ENCODE measurements at places on chromosomes 1 and 21.

DNA sequence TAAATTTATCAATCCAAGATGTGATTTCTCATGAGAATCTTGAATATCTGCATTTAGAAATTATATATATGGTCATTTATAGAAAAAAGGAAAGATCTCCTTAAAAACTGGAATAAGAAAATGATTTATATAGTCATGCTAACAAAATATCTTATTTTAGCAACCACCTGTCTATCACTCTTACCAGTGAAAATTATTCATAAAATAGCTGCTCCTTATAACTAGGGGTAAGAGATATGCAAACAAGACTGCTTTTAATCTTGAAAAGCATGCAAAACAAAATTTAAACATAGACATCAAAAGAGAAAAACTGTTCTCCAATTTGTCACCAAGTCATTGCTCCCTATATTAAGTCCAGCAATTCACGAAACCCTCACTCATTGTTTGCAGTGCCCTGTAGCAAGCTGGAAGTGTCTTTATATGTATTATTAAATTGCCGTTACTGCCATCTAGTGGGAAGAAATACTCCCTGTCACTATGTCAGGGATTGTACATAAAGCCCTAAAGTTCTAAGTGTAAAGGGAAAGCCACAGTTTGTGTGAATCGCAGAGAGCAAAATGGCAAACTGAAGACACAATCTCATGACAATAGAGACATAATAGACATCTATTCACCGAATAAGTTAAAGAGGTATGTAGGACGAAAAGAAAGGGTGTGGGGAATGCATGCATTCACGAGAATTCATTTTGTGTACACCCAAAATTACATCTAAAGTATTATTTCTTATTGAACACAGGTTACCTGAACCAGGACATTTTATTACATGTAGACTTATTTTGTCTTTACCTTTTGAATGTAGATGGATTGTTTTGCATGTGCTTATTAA lies 600.5 kb downstream of the USP25 start:
- DNase-seq, result no peak

- no peak for DNase-seq
Observed at GRCh38 chr1:103129255-103129654, 20.9 kb upstream of the COL11A1 start.

DNA sequence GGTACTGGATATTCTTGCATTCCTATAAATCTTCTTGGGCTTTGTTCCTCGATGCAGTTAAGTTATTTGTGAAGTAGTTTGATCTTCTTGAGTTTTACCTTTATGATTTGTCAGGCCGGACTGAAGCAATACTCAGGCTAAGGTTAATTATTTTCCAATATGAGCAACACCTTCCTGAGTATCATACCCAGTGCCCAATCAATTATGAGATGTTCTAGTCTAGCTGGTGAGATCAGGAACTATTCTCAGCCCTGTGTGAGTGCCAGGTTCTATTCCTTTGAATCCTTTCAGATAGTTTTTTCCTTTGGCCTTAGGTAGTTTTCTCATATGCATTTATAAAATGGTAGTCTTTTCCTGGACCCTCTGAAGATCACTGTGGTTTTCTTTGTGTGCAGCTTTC lies 92.5 kb downstream of the SCMH1 start:
- no peak for DNase-seq

DNA sequence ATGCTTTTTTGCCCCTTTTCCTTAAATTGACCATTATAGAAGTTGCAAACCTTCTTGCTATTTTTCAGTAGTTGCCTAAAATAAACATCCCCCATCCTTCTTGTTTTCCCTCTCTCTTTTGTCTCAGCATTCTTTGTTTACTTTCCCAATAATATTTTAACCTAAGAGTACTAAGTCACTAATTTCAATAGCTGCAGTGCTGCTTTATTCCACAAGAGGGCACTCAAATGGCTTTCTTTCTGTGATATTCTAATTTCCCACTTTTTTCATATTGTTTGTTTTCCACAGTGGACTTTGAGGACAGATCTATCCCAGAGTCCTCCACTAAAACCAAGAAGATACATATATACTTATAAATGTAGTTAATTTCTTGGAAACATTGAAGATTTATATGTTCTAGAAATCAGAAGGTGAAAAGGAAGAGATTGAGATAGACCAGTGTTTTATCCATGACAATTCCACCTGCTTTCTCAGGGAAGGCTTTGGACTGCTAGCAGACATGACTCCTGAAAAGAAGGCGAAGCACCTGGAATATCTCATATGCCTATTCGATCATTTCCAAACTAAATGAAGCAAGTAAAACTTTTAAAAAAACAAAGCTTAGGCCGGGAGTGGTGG lies 104.8 kb upstream of the GRIK1 start:
- no peak for DNase-seq

GRCh38 chr1:116254776-116255175 lies 118.3 kb upstream of the ATP1A1 start:
- no peak for DNase-seq

- no peak for DNase-seq
Observed at GRCh38 chr21:16741141-16741665, 771.6 kb upstream of the CXADR start.

- DNase-seq, result no peak
Observed at GRCh38 chr1:26894263-26894662, 4.2 kb upstream of the GPN2 start.

DNA sequence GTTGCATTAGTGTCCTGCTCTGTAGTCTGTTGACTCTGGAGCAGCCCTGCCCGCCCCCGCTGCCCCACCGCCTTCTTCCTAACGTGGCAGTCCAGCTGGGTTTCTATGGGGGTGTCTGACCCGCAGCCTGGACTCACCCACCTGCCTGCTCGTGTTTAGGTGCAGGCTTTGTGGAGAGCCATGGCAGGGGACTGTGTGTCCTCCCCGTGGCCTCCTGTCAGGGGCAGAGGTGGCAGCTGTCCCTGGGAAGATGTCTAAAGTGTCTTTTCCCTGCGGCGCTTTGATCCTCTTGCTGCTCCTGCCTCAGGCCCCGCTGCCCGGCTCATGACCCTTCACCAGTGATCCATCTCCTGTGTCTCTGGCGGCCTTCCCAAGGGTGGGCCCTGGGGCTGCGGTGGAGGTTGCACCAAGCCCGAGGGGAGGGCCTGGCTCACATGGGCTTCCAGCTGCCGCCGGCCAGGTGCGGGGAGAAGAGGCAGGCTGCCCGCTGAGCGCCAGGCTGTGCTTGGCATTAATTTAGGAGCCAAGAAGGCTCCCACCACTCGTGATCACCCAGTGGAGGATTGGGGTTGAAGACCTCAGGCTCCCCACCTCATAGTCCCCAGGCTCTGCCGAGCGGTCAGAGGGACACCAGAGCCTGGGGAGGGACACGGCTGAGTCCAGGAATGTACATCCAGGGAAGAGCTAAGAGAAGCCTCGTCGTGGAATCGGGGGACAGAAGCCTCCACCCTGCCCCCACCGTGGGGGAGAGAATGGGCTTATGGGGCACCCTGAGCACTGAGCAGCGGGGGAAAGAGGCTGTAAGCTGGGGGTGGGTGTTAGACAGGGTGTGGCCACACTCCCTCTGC lies 44.1 kb downstream of the COL18A1 start:
- no peak for DNase-seq

GRCh38 chr1:67345556-67345955 lies 37.9 kb downstream of the IL12RB2 start:
- DNase-seq, result no peak

- DNase-seq, result no peak
Observed at GRCh38 chr1:183652547-183653461, at the start of gene APOBEC4. Gene APOBEC4, minus strand, starts transcription at chr1:183653316. Its CDS starts 4,535 bp downstream, at chr1:183648781.

DNA sequence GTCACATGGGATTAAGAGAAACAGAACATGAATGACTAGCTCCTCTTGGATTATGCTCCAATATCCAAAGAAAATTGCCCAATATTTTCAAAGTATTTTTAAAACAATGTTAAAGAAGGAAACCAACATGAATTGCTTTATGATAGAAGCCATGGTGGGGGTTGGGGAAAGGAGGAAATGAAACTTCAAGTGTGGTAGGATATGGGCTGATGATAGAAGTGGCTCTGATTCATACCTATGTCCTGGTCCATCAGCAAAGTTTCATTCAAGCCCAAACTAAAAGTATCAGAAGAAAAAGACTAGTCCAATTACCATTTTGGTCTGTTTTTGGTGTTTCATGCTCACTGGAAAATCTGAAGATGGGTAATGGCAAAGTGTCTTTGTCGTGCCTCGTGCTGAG lies 104.2 kb upstream of the PROX1 start:
- DNase-seq, result no peak

DNA sequence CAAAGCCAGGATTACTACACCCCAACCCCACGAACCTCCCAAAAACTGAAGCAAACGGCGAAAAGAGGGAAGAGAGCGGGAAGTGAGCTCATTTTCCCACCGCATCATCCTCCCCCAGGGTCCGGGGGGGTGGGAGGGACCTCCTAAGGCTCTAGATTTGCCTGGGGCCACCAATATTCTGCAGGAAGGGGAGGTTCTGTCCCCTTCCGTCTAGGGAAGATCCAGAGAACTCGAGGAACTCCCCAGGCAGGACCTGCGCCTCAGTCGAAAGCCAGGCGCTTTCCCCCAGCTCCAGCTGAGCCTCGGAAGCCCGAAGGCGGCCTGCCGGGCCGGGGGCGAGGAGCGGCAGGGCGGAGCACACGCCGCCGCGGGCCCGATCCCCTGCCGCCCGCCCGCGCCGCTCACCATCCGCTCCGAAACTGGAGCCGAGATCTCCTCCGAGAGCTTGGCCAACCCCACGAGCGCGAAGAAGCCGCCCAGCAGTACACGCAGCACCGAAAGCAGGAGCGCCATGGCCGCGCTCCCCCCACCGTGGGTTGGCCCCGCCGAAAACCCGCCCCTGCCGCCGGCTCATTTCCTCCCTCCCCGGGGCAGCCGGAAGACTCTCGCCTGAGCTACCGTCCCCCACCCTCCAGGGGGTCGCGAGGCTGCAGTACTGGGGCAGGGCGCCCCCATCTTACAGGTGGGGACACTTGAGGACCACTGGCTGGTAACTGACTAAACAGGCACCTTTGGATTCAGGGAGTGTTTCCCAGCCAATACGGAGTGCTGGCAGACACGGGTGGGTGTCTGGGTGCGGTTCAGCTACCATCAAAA lies at the start of gene TMEM35B:
TSS of gene TMEM35B (minus strand) at position 555 of the 816 bp plus-strand sequence. CDS start at position 513, 42 bp downstream.
- DNase-seq, result peak; percentile 62

DNA sequence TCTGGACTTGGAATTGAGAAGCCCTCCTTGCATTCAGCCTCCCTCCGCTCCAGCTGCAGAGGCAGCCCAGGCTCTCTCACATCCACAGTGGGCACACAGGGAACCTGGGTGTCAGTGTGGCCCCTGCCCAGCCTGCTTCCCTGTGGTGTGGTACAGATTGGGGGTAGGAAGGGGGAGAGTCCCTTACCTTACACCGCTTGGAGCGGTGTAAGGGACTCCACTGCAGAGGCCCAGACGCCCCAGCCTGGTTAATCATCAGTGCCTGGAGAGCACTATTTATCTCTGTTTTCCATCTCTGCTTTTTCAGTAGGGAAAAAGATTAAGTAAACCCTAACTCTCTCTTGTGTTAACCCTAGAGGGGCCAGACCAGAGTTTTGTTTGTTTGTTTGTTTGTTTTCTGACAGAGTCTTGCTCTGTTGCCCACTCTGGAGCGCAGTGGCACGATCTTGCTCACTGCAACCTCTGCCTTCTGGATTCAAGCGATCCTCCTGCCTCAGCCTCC lies 803 bp upstream of the RHBG start:
- DNase-seq, result no peak

- DNase-seq, result peak; percentile 29
Observed at GRCh38 chr21:46048926-46049889, 48.7 kb upstream of the COL6A2 start.

GRCh38 chr1:173015629-173016028 lies 35.1 kb downstream of the TNFSF18 start:
- no peak for DNase-seq

GRCh38 chr1:51936531-51936930 lies 54.0 kb downstream of the RAB3B start:
- no peak for DNase-seq

DNA sequence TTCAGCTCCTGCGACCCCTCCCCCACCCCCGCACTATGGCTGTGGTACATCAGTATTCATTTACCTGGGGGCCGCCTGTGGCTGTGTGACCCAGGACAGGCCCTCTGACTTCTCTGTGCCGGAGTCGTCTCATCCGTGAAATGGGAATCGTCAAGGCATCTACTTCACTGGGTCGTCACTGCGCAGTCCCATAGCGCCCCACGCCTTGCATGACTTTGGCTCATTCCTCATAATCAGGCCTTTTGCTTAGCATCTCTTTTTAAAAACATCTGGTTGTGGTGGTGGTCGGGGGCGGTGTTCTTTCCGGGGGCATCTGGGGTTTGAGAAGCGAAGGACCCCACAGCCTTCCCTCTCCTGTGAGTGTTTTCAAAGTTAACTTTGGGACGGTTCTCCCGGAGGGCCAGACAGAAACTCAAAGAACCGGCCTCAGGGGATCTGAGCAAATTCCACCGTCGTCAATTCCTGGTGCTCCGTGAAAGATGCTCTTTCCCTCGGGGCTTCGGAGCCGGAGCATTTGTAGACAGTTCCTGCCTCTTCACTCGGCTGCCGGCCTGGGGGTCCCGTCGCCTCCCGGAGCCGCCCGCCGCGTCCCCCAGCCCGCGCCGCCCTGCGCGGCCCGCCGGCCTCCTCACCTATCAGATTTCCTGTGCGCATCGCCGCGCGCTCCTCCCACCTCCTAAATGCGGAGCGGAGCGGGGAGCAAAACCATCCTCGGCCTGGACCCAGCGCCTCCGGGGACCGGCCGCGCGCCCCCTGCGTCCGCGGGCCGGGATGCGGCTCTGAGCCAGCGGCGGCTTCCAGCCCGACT lies at the start of gene B3GALT5:
TSS of gene B3GALT5 (plus strand) at position 708 of the 808 bp plus-strand sequence. CDS start 47,620 bp downstream, outside the sequence.
- DNase-seq, result peak; percentile 72

- DNase-seq, result no peak
Observed at GRCh38 chr1:77279929-77280328, 1.9 kb upstream of the AK5 start.

GRCh38 chr1:83113652-83114051 lies 885.3 kb downstream of the TTLL7 start:
- DNase-seq, result no peak

GRCh38 chr1:157798211-157798610 lies 21.3 kb upstream of the FCRL2 start:
- DNase-seq, result no peak

- DNase-seq, result no peak
Observed at GRCh38 chr1:3072391-3073185, 3.6 kb downstream of the PRDM16 start.

- no peak for DNase-seq
Observed at GRCh38 chr1:174265282-174265681, 106.0 kb downstream of the RABGAP1L start.

DNA sequence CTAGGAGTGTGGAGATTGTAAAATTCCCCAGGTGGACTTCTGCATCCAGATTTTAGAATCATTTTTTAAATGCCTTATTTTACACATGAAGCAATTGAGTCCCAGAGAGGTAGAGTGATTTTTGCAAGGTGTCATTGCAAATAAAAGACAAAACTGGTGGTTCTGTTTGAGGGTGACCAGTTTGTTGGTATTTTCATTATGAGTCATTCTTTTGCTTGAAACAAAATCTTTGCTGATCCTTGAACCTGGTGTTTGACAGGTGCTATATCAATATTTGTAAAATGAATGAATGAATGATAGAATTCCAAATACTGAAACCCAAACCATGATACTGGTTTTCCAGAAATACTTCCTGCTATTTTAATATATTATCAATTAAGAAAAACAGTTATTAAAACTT lies 44.1 kb downstream of the TTC3 start:
- DNase-seq, result no peak

- DNase-seq, result no peak
Observed at GRCh38 chr1:174626031-174627025, 178.6 kb downstream of the GPR52 start.
